ENCODE measurements at places on chromosomes 4 and X.

DNA sequence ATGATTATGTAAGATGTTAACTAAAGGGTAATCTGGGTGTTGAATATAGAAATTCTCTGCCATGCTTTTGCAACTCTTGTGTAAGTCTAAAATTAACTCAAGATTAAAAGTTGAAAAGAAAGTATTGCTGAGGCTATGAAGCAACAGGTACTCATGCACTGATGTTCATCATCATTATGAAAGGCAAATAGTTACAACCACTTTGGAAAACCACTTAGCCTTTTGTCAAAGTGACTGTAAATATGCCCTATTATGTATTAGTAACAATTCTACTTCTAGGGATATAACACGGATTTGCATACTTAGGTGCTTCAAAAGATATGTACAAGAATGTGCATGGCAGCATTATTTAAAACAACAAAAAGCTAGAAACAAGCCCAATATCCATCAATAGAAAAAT is 227.8 kb upstream of the CXXC4 start:
- no peak for DNase-seq

- DNase-seq, result no peak
Measured at GRCh38 chrX:76428243-76429130, 977 bp downstream of the MAGEE1 start.

DNA sequence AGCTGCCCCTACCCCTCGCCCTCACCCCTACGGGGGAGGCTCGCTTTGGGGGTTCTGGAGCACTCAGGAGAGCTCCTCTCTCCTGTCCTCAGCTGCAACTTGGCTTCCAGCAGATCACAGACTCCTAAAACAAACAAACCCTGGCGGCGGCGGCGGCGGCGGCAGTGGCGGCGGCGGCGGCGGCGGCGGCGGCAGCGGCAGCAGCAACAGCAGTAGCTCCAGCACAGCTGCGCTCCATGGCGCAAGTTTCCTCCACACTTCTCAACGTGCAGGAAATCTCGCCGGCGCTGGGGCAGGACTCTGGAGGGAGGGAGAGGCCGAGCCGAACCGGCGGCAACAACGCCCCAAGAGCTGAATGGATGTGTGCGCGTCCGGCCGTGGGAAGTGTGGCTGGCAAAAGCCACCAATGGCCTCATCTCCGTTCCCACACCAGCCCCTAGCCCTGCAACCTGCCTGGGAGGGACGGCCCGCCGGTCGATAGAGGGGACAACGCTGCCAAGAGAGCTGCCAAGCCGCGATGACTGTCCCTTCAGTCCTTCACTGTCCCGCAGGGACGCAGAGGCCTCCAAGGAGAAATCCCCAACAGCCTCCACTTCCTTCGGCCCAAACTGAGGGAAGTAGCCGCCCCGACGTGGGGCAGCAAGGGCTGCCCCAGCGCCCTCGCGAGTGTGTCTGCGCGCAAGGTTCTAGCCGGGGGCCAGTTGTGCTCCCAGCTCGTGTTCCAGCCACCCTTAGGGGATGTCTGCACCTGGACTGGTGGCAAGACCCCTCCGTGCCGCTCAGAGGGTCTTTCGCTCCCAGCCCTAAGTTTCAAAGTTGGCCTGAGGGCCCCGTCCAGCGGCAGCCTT is 775 bp downstream of the SHROOM4 start:
- peak; percentile 49 for DNase-seq

GRCh38 chr4:124483048-124483906 is 229.3 kb downstream of the ANKRD50 start:
- DNase-seq, result peak; percentile 21

Data from fibroblast of skin of back (primary cell).